GM23248 (cell line): ENCODE measurements at places on chromosomes 3 and 15.

- DNase-seq: peak; percentile 82
- H3K4me3 ChIP-seq: no peak overlapping the region
- H3K4me1 ChIP-seq: peaks cover 43% of the 10 kb centered on the region
- no peaks in the 10 kb centered on the region for H3K36me3 ChIP-seq
- H3K27me3 ChIP-seq: no peaks in the 10 kb centered on the region
- peak overlapping the region; percentile 71 for H3K27ac ChIP-seq
These were observed 153.2 kb downstream of the WNT5A start for GRCh38 chr3:55333923-55334322.

DNA sequence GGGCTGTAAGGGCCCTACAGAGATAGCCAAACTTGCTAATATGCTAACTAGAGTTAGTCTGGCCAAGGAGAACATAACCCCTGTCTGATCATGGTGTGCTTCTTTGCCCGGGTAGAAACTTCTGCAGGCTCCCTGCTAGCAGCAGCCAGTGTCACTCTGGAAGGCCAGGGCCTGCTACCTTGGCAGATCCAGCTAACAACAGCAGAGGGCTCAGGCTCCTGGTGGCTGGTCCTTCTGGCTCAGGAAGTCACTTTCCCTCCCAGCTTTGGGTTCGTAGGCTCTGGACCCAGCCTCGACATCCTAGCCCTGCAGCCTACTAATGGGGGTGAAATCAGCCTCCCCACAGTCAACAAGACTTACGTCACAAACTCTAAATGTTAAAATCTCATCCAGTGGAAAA, 373.7 kb upstream of the RGMA start:
- H3K4me1 ChIP-seq: no peaks in the 10 kb centered on the region
- no peaks in the 10 kb centered on the region for H3K27me3 ChIP-seq
- no peaks in the 10 kb centered on the region for H3K36me3 ChIP-seq
- H3K27ac ChIP-seq: no peak overlapping the region
- H3K4me3 ChIP-seq: no peak overlapping the region
- no peak for DNase-seq

- no peaks in the 10 kb centered on the region for H3K27me3 ChIP-seq
- no peak overlapping the region for H3K27ac ChIP-seq
- no peak overlapping the region for H3K4me3 ChIP-seq
- peak; percentile 74 for DNase-seq
These were observed 26.4 kb downstream of the PEAK1 start for GRCh38 chr15:77393471-77393840.

DNA sequence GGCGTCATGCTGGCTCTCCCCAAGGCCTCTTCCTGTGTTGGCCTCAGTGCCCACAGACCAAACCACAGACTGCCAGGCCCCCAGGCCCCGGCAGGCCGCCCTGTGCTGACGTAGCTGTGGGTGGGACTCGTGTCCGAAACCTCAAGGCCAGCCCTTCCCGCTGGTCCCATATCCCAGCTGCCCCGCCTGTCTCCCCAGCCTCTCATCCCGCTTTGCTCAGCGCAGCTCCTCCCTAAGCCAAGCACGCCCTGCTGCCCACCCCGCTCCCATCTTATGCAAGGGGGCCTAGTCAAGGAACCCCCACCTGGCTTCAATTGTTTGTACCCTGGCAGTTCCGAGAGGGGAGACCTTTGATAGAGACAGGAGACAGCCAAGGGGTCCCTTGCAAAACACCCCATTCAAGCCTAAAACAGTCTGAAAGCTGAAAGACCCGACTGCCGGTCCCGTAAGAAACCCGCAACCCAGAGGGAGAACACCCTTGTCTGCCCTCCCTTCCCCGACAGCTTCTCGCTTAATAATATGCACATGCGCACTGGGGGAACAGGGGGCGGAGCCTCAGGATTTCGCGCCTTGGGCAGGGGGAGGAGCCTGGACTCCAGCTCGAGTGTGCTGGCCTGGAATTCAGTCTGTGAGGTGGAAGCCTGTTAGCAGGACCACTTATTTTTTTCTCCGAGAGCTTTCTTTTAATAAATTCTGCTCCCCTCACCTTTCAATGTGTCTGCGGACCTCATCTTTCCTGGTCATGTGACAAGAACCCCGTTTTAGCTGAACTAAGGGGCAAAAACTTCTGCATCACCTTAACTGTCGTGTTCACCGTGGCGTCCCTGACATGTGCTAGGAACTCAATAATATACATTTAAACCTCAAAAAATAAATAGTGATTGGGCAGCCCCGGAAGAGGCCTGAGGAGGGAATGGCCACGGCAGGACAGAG, 17.2 kb downstream of the TNFAIP8L3 start:
- no peak overlapping the region for H3K27ac ChIP-seq
- H3K36me3 ChIP-seq: no peaks in the 10 kb centered on the region
- peak; percentile 33 for DNase-seq
- no peaks in the 10 kb centered on the region for H3K27me3 ChIP-seq

GRCh38 chr15:80778964-80779657, at the start of gene CEMIP:
Gene CEMIP, plus strand, starts transcription at chr15:80779370. Its CDS starts 94,510 bp downstream, at chr15:80873880.
- no peak within 1 kb of the TSS for H3K27ac ChIP-seq
- peak; percentile 92 for DNase-seq
- peaks cover 17% of the 10 kb centered on the region for H3K36me3 ChIP-seq
- peaks cover 33% of the 10 kb centered on the region for H3K4me1 ChIP-seq
- peak within 1 kb of the TSS; percentile 76 for H3K4me3 ChIP-seq

GRCh38 chr3:141276398-141276797, 44.8 kb downstream of the PXYLP1 start:
- H3K4me1 ChIP-seq: peaks cover 42% of the 10 kb centered on the region
- H3K36me3 ChIP-seq: no peaks in the 10 kb centered on the region
- no peak overlapping the region for H3K27ac ChIP-seq
- H3K4me3 ChIP-seq: no peak overlapping the region
- no peaks in the 10 kb centered on the region for H3K27me3 ChIP-seq
